ENCODE measurements at places on chromosomes 4 and X.

- DNase-seq: no peak
Measured at GRCh38 chrX:37781081-37781480, 1.2 kb downstream of the CYBB start.

- no peak for DNase-seq
Measured at GRCh38 chr4:93761286-93761685, 67.3 kb upstream of the ATOH1 start.

DNA sequence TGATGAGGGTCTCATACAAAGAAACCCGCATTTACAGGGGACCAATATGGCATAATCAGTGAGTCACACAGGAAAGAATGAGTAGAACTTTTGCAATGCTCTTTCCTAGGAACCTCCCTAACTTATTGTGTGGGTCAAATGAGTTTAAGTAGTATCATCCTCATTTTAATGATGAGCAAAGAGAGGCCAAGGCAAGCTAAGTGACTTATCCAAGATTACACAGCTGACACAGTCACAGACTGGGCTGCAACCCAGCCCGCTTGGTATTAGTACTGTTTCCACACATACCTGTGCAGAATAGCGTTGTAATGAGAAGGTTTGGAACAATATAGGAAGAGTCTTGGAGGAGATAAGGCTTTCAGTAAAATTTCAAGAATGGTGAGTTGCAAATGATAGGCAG is 91.0 kb upstream of the PPP1R2C start:
- DNase-seq: no peak

DNA sequence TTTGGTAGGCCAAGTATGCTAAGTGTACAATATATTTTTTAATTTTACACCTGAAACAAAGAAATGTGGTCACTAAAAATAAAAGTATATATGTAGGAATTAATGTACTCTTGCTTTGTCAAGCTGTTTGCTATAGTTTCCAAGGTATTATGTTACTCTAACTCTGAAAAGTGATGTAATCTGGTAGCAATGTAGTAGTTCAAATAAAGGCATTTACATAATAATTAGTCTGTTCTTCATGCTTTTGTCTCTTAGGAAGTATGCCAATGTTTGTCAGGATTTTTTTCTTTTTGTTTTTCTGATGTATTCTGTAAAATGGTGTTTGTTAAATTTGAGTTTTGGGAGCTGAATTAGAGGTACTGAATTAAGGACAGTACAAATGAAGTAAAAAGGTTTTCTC is 89.5 kb downstream of the PLS3 start:
- no peak for DNase-seq

GRCh38 chr4:155522201-155522600 is 144.4 kb upstream of the GUCY1A1 start:
- no peak for DNase-seq

DNA sequence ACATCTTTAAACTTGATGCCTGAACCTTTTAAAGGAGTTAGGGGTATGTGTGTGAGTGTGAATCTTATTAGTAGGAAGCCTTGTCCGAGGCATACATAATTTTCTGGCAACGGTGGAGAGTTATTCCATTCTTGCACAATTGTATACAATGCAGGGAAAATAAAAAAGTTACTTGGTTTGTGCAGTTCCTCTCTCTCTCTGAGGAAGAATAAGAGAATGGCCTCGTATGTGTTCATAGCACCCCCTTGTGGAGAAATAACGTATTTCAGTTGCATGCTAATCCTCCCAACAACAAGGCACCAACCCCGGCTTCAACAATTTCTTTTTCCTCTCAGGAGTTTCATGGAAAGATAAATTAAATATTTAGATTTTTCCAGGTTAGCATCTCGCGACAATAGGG is 33.7 kb upstream of the FGF13 start:
- no peak for DNase-seq

- DNase-seq: no peak
Measured at GRCh38 chr4:6641971-6642320, 1.5 kb downstream of the MRFAP1 start.

- DNase-seq: no peak
Measured at GRCh38 chr4:183335369-183335940, 13.2 kb upstream of the CLDN24 start.

DNA sequence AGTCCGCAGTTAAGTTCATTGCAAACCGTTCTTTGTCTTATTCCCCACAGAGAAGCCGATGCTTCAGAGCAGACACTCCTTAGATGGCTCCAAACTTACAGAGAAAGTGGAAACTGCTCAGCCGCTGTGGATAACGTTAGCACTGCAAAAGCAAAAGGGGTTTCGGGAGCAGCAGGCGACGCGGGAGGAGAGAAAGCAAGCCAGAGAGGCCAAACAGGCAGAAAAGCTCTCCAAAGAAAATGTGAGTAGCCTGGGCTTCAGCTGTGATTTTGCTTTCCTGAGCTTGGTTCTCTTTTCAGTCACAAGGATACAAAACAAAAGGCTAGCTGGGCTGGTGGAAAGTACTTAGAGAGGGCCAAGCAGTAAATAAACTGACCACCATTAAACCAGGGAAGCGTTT is 64.0 kb downstream of the AASDH start:
- DNase-seq: no peak

DNA sequence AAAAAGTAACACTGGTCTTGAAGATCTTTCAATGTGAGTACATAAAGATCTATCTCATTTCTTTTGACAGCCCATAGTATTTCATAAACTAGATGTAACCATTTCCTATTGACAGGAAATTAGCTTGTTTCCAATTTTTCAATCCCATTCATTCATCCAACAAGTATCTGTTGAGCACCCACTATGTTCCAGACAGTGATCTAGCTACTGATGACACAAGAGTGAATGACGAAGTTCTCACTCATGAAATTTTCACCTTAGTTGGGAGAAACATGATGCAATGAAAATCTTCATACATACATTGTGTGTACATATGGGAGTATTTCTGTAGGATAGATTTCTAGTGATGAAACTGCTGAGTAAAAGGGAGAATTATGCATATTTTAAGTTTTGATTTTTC is 1.7 kb downstream of the CD38 start:
- no peak for DNase-seq

DNA sequence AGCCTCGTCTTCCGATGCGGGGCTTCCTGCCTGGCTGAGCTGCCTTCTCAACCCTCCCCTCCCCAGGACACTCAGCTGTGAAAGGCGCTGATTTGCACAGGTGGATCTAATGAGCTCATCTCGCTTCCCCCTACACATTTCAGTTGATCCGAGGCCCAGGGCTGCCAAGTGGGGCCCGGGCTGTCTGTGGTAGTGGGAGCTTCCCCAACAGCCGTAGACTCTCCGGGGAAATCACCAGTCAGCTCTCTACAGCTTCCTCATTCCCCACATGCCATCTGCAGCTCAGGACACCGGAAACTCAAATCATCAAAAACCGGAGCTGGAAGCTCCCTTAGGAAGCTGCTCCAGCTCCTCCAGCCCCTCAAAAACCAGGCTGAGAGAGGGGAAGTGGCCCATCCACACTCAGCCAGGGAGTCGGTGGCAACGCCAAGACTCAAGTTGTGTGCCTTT is 56.2 kb downstream of the SMIM20 start:
- DNase-seq: no peak

- DNase-seq: no peak
Measured at GRCh38 chrX:10564484-10564883, 55.9 kb downstream of the MID1 start.

GRCh38 chr4:181659876-181660275 is 583.3 kb upstream of the TENM3 start:
- no peak for DNase-seq

- DNase-seq: no peak
Measured at GRCh38 chrX:131792356-131792749, 230.7 kb upstream of the STK26 start.

- no peak for DNase-seq
Measured at GRCh38 chr4:118939169-118939783, 50.6 kb downstream of the SYNPO2 start.

Data from stimulated activated CD4-positive, alpha-beta T cell treated with anti-CD3 and anti-CD28 coated beads, Interleukin-4, amount 100 ng/mL, for 48 hours (primary cell).